ENCODE measurements at places on chromosomes 5 and 9.

GRCh38 chr9:123928533-123929176 is 1.3 kb downstream of the DENND1A start:
- no peak for DNase-seq

- no peak for DNase-seq
Measured at GRCh38 chr9:28365728-28366127, 792.4 kb upstream of the C9orf72 start.

DNA sequence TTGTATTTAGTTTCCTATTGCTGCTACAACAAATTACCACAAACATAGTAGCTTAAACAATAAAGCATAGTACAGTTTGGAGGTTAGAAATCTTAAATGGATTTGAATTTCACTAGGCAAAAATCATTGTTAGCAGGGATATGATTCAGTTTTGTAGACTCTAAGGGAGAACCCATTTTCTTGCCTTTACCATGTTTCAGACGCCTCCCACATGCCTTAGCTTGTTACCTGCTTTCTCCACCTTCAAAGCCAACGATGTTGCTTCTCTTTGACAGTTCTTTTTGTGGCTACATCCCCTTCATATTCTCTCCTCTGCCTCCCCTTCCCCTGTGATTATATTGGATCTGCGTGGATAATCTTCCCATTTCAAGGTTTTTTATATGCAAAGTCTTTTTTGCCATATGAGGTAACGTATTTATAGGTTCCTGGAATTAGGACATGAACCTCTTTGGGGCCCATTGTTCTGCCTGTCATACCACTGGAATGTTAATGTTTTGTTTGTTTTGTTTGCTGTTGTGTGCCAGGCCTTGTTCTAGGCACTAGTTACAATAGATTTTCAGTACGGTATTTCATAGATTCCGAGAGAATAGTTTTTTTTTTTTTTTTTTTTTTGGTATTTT is 54.1 kb downstream of the UHRF2 start:
- DNase-seq = no peak

- no peak for DNase-seq
Measured at GRCh38 chr9:75552941-75553340, 337.5 kb upstream of the PCSK5 start.

DNA sequence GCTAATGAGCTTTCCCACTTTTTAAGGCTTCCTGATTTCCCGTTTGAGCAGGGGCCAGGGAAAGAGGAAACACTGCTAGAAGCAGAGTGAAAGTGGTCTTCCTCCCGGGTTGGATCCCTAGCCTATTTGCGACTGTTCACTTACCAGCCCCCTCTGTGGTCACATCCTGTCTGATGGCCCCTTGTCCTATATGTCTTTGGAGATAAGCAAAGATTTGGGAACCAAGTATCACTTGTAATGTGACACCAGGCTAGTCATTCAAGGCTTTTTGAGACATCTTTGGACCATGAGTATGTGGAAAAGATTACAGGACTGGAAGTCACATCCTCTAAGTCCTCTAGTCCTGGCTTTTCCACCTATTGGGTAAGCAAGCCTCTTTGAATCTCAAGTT is 6.1 kb downstream of the DNAJB5 start:
- no peak for DNase-seq

DNA sequence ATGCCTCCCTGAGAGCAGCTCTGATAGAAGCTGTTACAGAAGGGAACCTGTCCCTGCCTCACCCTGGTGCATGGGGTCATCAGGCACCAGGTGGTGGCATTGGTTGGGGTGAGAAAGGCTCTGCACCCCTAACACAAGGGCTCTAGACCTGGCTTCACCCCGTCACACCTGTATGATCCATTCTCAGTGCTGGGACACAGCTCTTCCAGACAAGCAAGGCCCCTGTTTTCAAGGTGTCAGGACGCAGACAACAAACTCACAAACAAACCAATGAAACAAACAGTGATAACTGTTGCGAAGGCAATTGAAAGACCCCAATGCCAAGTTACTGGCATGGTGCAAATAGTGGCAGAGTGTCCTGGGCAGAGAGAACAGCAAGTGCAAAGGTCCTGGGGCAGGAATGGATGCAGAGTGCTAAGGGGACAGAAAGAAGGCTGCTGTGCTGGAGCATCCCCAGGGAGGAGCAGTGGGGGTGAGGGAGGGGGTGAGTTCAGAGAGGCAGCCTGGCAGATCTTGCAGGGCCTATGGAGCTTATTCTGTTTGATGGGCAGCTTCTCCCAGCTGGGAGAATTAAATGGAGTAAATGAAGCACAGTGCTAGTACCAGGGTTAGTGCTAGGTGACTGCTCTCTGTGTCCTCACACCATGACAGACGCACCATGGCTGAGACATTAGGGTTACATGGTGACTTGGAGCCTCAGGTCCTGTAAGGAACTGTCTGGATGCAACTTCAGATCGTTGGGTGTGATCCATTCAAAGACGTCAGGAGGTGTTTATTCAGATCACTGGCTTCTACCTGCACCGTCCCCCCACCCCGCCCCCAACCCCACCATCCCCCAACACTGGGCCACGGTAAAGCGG is 67.9 kb upstream of the UNC5A start:
- no peak for DNase-seq

DNA sequence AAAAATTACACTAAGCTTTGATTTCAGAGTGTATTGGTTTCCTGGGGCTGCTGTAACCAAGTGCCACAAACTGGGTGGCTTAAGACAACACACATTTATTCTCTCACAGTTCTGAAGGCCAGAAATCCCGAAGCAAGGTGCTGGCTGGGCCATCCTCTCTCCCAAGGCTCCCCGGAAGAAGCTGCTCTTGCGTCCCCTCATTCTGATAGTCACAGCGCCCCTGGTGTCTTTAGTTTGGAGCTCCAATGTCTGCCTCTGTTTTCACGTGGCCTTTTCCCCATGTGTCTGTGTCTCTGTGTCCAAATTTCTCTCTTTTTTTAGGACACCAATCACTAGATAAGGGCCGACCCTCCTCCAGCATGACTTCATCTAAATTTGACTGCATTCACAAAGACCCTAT is 56.7 kb downstream of the ROPN1L start:
- DNase-seq = no peak

- no peak for DNase-seq
Measured at GRCh38 chr9:124593651-124594058, 86.5 kb upstream of the NR5A1 start.

GRCh38 chr5:103145196-103145595 is 25.1 kb downstream of the PPIP5K2 start:
- DNase-seq = no peak

GRCh38 chr9:34321451-34321850 is 7.6 kb downstream of the KIF24 start:
- DNase-seq = no peak

DNA sequence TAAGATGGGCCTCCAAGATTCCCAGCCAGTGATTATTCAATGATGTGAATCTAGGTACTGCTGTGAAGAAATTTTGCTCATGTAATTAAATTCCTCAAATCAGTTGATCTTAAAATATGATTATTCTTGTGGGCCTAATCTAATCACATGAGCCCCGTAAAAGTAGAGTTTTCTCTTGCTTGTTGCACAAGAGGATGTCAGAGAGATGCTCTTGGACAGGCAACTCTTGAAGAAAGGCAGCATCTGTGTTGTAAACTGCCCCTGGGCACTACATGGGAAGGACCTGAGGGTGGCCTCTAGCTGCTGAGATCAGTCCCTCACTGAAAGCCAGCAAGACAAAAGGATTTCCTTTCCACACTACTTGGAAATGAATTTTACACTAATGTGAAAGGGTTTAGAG is 132.9 kb downstream of the TRPM3 start:
- no peak for DNase-seq

Measured in activated CD8-positive, alpha-beta memory T cell treated with anti-CD3 and anti-CD28 coated beads, Interleukin-2, amount 50 U/mL, for 4 hours (primary cell).